Pons (tissue), 1 donor: ENCODE measurements at places on chromosomes 2 and 18.

DNA sequence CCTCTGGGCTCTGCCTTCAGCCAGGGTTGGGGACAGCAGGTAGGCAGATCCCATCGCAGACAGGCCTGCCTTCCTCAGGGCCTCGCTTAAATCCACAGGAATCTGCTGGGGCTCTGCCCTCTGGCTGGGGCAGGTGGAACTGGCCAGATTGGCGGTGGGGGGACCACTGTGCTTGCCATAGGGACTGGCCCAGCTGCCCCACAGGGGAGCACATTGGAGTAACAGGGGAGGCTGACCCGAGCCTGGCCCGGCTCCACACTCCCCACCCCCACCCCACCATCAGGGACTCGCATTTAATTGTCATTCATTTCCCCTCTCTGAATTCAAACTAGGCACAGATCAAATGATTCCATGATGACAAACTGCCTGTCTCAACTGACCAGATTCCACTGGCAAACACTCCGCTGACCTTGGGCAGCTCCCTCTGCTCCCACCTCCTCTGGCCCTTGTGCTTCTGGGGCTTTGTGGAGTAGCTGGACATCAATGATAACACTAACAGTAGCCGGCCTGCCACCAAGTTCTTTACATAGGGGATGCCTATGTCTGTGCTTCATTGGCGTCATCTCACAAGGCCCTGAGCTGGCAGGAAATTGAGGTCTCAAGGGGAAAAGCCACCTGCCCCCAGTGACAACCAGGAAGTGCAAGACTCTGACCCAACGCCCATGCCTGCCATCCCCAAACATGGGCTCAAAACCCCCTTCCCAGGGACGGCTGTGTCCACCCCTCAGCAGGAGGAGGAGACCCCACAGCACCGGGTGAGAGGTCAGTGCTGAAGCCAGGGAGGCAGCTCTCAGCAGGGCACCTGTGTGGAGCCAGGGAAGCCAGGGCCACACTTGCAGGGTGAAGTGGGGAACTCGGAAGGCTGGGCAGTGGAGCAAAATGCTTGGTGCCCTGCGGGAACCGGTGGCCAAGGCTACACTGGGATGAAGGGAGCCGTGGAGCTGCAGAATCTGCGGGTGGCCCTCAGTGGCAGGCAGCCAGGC, 2.1 kb upstream of the B3GNT7 start:
- no peak for DNase-seq

DNA sequence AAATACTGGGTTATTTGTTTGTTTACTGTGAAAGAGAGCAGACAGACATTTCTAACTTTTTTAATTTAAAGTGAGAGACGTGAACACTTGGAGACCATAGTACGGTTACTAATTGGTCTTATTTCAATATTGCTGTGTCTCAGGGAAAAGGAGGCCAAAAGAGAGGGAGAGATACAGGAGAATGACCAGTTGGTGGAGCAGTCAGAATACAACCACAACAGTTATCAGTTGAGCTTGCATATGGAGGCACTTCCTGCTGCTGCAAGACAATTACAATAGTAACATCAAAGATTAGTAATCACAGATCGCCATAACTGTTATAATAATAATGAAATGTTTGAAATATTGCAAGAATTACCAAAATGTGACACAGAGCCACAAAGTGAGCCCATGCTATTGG, 58.2 kb downstream of the TWSG1 start:
- no peak for DNase-seq

GRCh38 chr2:24421668-24422067, 61.3 kb upstream of the ITSN2 start:
- DNase-seq = peak; percentile 70

GRCh38 chr2:204505946-204506345, 39.3 kb upstream of the PARD3B start:
- DNase-seq = no peak

GRCh38 chr2:180360283-180360618, 353.2 kb upstream of the CWC22 start:
- no peak for DNase-seq

DNA sequence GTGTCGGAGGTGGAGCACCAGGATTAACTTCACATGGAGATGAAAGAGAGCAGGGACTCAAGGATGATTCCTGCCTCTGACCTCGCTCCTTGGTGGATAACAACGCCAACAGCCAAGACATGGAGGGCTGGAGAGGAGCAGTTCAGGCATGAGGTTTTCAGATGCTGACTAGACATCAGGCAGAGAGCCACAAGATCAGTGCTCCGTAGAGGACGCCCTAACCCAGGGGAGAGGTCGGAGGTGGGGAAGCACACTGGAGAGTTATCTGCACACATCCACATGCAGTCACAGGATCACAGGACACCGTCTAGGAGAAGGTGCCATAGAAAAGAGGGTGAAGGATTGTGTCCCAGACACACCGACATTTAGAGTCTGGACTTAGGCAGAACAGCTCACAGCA, 344.3 kb downstream of the EIPR1 start:
- no peak for DNase-seq

- DNase-seq = no peak
These were observed 399.2 kb downstream of the CPS1 start for GRCh38 chr2:210955591-210955990.

- no peak for DNase-seq
These were observed 487.2 kb upstream of the RAB12 start for GRCh38 chr18:8121942-8122480.

- no peak for DNase-seq
These were observed 9.8 kb downstream of the ARID5A start for GRCh38 chr2:96546321-96546720.

DNA sequence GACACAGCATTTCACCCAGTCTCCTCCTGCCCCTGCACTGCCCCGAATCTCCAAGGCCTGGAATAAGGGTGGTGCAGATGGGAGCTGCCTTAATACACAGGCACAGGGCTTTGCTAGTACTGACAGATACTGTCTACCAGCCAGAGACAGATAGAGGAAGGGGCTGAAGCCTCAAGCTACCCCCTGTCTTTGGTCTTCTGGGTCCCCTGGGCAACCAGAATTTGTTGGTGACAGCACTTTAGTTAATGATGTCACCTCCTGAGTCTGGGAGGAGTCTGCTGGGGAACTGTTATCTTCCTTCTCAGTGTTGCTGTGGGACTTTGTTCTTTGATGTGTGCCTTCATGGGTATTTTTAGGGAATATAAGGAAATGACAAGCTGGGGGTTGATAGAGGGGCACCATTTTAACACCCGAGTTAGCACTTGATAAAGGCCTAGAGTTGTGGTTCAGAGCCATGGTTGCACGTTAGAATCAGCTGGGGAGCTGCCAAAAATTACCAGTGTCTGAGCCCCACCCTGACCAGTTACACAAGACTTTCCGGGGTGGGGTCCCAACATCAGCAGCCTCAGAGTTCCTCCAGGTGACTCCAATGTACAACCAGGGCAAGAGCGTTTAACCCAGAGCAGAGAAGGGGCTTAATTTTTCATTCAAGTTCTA, 136.8 kb downstream of the SMAD7 start:
- DNase-seq = no peak

DNA sequence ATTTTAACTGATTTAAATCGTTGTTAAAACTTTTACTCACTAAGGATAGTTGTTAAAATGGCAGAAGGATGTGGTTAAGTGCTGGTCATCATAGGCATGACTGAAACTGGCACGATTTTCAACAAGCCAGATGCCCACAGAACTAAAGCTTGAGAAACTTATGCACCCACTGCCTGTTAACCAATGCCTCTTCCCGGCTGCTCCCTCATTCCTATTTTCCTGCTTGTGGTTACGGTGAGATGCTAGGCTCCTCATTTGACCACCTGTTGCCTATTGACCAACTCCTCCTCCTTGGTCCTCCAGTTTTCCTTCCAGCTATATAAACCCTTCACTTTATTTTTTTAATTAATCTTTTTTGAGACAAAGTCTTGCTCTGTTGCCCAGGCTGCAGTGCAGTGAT, 238.7 kb downstream of the TFCP2L1 start:
- no peak for DNase-seq

DNA sequence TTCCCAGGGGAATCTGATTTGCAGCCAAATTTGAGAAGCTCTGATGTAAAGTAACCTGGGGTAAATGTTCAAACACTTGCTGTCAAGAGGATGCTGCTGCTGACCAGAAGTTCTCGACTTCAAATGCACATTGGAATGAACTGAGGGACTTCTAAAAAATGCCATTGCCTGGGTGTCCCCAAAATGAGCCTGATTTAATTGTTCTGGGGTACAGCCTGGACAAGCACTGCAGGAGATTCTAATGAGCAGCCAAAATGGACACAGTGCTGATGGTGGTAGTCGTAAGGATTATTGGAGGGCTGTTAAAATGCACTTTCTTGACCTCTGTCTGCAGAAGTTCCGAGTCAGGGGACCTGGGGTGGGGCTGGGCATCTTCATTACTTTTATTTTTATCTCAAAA, 49.5 kb downstream of the LIPG start:
- no peak for DNase-seq

- DNase-seq = no peak
These were observed 155.2 kb downstream of the TWIST2 start for GRCh38 chr2:239002954-239003623.

DNA sequence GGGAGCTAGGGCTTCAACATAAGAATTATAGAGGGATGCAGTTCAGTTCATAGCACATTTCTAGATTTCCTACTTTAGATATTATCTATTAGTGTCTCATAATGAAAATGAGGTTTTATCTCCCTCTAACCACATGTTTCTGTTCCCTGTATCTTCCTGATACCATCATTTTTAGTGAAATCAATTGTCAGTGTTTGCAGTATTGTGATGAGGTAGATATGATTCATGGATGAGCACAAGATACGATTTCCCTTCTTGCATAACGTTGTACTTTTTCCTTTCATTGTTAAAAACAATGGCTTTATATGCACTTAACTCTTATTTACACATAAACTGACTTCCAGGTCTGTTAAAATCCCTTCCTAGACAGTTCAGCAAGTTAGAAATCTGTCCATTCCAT, 211.4 kb downstream of the ZBTB7C start:
- DNase-seq = no peak

DNA sequence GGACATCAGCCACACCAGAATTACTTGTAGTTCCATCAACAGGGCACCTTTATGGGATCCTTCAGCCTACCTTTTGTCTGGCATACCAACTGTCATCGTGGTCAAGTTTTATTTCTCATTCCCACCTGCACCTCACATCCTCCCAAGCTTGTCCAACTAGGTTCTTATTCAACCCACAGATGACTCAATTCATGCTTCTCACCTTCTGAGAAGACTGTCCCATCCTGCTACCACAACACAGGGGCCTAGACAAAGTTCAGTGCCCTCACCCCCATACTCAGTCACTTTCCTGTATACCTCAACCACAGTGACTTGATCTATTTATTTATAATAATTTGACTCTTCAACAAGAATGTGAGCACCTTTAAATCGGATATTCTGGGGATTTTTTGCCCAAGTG, 114.4 kb upstream of the ACVR1C start:
- DNase-seq = no peak

DNA sequence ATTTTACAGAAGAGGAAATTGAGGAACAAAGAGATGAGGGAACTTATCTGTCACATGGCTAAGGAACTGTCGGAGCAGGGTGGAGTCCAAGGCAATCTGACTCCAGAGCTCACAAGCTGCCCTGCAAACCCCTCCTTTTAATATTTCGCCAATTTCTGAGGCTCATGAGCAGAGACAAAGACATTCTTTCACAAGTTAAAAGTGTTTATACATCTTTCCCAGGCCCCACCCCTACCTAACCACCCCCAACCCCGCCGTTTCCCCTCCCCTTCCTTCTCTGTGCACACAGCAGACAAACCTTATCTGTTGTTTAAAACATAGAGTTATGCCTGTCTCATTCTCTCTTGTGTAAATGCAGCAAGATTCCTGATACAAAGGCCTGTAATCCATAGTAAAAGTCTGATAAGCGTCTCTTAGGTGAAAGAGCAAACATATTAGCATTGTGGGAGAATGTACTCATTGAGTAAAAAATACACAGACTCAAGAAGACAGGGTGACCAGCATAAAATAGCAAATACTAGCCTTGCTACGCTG, 44.3 kb downstream of the EPHA4 start:
- no peak for DNase-seq

DNA sequence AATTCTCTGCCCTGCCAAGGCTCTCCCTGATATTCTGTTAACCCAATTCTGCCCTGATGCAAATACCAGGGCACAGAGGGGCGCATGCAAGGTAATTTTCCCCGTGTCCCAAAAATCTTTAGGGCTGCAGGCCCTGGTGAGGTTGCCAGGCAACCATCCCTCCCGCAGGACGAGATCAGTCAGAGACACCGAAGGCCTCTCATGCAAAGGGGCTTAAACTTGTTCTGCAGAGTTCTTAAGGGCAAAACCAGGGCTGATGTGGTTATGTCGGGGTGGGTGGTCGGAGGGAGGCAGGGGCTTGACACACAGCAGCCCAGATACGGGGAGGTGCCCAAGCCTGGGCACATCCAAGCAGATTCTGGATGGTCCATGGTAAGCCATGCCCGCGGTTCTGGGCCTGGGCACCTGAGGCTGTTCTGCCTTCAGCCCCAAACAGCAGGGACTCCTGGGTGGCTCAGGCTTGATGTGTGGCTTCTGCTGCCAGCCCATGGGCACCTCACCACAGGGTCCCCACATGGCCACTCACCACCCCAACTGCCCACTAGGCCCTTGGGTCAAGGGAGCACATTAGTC, 27.2 kb downstream of the STEAP3 start:
- no peak for DNase-seq

DNA sequence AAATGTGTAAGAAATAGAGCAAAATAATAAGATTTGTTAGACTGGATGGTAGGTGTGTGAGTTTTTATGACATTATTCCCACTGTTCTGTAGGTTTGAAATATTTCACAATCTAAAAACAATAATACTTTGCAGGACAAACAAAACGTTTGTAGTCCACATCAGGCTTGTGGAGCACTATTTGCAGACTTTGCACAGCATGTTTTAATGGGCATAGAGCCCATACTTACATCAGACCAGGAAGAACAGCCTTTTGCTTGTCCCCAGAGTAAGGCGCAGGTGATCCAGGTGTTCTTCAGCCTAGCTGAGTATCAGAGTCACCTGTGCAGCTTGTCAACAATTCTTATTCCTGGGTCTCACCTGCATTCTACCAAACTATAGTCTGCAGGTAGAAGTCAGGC, 9.1 kb upstream of the STK39 start:
- DNase-seq = no peak

- no peak for DNase-seq
These were observed 5.9 kb downstream of the MFSD2B start for GRCh38 chr2:24015562-24016375.

GRCh38 chr2:106551417-106552130, 64.4 kb downstream of the CD8B2 start:
- no peak for DNase-seq

DNA sequence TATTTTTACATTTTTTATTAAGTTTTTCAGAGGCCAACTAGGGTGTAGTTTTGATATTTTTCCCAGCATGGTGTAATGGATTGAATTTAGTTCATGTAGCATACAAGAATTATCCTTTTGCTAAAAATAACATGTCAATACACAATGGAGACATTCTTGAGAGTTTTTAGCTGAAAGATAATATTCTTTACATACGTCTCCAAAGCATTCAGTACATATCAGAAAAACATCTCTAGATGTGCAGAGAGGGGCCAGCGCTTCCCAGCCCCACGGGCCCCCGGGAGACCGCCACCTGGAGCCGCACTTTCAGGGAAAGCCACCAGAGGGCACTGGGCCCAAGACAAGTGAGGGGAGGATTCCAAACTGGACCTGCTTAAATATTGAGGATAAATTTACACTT, 499.4 kb downstream of the GALR1 start:
- no peak for DNase-seq
